NCI-H446 (cell line): ENCODE measurements at places on chromosomes 4 and X.

- DNase-seq: no peak
Measured at GRCh38 chr4:167041524-167041923, 192.8 kb downstream of the SPOCK3 start.

GRCh38 chr4:18051281-18051680 lies 29.7 kb upstream of the LCORL start:
- no peak for DNase-seq

DNA sequence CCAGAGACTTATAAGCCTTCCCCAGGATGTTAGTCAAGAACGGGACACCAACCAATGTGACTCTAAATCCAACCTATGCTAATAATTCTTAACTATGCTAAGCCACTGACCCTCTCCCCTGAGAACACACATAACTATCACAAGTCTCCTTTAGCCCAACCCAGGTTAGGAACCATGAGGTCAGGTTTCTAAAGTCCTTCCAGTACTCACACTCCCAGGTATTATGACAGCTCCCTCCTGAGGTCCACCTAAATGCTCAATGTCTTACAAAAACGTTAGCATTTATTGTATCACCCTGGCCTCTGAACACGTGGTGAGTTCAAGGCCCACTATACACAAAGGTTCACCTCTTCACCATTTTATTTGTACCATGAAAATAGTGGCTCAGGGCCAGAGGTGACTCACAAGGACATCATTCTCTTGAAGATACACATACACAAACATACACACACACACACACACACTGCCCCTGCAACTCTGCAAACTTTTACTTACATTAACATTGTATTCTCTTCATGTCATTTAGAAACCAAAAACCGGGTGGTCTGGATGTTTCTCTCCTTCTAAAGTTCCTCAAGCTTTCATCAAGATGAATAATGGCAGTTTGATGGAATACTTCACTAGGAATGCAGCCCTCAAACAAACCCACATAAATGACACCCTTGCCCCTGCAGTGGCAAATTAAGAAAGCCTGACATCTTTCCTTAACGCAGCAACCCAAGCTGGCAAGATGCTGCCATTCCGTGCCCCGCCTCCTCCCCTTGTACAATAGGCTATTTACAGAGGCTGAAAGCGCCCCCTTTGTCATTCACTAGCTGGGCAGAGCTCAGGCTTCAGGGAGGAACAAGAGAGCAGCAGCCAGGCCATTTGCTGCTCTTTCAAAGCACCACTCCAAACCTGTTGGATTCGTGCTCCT lies 17.7 kb downstream of the ACSL1 start:
- DNase-seq: no peak

DNA sequence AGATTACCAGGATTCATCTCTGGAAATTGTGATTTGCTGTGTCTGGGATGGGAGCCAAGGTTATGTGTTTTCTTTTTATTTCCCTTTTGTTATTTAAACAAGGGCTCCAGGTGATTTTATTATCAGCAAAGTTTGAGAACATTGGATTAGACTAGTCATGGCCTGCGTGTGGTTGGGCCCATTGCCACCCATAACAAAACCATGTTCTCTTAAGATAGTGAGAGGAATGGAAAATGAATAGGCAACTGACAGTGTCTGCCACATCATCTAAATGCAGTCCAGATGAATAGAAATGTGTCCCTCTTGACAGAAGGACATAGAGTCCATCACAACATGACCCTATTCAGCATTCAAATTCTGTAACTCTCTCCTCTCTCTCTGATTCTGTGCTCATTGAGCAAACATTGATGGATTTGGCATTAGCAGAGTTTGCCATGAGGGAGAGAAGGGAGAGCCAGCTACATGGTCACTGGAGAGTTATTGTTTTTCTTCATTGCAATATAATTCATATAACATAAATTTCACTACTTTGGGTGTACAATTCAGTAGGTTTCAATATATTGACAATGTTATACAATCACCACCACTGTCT lies 11.7 kb downstream of the XK start:
- no peak for DNase-seq

DNA sequence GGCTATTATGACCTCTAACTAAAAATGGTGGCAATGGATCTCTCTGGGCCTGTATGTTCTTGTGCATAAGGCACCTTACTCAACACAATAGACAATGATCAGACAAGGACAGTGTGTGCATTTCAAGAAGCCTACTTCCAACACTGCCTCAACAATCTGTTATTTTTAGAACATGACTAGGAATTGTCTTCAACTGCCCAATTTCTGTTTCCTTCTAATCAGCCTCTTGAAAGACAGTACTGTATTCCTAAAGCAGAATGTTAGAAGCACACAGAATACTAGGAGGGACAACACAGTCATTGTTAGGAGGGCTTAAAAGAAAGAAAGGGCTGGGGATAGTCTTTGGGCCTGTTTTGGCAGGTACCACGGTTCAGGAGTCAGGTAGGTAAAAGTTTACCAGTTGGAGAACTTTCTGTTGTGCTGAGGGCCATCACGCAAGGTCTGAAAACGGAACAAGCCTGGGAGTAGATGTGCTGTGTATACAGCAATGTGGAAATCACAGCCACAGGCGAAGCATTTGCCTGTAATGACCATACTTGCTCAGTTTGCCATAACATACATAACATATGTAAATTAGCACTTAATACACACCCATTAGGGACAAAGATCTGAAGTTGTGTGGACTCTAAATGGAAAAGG lies 100.8 kb upstream of the ATXN3L start:
- DNase-seq: no peak

DNA sequence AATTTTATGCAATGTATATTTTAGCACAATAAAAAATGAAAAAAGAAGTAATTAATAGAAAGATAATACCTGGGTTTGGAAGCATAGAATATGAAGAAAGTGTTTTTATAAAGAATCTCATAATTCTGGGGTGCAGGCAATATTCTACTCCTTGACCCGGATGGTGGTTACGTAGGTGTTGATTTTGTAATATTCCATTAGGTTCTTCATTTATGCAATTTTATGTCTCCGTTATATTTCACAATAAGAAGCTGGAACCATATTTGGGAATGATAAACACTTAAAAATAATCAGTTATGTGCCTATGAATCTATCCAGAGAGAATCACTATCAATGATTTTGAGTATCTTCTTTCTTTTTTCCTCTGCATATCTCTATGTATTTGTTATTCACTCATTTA lies 38.5 kb downstream of the CHRNA9 start:
- DNase-seq: no peak

- no peak for DNase-seq
Measured at GRCh38 chr4:100497791-100498190, 20.0 kb downstream of the EMCN start.

DNA sequence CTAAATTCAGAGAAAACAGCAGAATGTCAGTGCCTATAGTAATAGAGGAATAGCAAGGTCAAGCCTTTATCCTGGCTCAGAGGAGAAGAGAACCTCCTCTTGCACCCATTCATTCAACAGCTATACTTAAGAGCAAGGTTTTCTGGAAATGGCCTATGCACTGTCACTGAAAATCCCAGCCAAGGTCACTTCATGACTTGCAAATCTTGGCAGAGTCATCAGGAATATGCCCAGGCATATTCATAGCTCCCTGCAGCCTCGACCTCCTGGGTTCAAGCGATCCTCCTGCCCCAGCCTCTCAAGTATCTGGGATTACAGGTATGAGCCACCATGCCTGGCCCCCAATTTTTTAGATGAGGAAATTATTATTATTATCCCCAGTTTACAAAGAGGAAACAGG lies 35.8 kb upstream of the NOCT start:
- no peak for DNase-seq

DNA sequence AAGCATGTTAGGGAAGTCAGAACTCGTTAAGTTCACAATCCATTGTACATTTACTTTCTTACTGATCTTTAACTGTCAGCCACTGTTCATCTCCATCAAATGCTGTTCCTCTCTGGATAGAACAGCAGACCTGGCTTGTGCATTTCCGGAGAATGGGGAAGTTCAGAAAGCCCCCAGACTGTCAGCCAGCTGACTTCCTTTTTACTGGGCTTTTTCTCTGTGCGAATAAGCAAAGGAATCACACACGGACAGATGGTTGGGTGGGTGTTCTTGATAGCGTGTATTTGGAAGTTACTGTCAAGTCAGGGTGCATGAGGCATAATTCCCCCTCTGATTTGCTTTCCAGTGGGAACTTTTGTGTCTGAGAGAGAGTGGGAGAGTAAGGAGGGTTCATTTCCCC lies 56.8 kb downstream of the TSPAN7 start:
- no peak for DNase-seq

- DNase-seq: no peak
Measured at GRCh38 chrX:16855363-16856075, 14.6 kb downstream of the RBBP7 start.

DNA sequence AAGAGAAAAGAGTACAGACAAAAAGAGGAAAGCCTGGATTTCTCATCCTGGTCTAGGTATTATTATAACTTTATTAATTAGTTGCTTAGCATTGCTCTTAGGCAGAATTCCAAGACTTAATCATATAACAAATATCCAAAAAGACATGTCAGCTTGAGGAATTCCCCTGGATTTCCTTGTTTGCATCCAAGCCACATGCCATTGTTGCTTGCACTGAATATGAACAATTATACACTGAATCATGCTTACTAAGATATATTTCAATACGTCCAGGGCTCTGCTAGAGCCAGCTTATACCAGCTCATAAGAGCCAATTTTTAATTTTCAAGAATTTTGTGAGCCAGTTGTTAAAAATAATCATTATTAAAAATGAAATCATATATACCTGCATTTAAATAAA lies 5.5 kb upstream of the TLR10 start:
- no peak for DNase-seq

GRCh38 chr4:145551660-145552059 lies 67.5 kb upstream of the MMAA start:
- no peak for DNase-seq

GRCh38 chrX:77087529-77088169 lies 359.5 kb upstream of the FGF16 start:
- peak; percentile 1 for DNase-seq

DNA sequence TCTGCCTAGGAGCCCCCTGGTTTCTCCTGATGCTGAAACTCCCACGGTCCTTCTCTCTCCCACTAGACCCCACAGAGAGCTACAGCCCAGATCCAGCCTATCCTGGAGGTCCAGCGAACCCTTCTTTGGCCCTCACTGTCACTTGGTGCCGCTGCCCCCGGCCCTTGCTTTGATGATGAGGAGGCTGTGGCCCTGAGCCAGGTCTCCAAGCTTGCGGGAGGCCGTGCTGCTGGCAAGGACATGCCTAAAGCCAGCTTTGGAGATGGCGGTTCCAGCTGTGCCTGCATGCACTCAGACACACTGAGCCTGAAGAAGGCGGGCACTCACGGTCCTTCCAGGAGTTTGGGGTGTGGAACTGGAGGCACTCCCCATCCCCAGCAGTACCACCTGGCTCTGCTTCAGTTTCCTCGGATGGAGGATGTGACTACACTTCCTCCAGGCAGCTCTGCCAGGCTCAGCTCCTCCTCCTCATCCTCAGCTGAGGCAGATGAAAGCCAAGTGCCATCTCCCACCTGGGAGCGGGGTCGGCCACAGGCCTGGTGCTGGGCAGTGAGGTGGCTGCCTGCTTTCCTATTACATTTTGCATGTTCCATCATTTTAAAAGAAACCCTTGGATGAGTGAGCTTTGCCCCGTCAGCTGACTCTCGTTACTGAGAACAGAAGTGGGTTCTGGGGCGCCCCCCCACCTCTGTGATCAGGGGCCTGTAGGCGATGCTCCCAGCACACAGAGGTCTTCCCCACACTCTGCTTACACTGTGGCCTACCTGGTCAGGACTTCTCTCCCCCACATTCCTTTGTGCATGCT lies 9.0 kb downstream of the TNIP2 start:
- DNase-seq: no peak

DNA sequence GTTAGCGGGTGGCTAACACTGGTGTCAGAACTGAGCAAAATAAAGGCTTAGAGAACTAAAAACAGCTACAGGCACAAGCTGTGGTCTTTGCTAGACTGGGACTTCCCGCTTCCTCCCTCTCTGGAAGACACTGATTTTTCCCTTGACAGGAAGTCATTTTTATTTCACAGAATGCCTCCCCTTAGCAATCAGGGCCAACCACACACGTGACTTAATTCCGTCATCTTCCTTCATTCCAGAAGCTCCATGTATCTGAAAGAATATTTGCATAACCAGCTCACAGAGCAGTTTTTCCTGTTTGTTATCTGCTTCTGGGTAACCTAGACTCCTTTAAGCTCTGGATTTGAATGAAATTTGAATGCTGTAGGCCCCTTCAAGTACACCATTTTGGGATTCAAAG lies 327.5 kb upstream of the FRG1 start:
- DNase-seq: no peak

- no peak for DNase-seq
Measured at GRCh38 chr4:159266981-159267868, 164.3 kb downstream of the RAPGEF2 start.

DNA sequence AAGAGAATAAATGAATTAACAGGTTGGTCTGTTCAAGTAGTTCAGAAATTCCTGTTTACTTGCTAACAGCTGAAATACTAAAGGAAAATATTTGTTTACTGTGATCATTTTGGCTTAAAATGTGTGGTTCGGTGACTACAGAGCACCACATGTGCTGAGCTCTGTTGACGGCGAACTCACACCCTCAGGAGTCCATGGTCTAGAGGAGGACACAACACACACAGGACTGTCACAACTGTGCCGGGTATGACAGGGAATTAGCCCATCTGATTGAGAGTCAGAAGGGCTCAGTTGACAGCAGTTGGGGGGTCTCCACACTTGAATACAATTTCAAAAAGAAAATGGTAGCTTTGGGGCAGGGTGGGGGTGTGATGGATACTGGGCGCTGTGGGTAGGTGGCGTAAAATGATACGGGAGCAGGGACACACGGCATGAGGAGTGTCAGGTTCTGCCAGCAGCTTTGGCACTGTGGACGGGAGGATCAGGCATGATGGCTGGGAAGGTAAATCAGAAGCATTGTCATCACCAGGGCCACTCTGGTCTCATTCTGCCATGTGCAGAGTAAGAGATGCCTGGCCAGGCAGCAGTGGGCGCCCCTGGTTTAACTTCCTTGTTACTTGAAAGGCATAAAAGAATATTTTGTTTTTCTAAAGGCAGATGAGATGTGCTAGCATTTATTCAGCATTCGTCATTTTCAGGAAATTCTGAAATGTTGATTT lies 33.3 kb downstream of the CLDN22 start:
- no peak for DNase-seq

GRCh38 chrX:36199928-36200327 lies 280.4 kb downstream of the CFAP47 start:
- DNase-seq: no peak

GRCh38 chr4:42018451-42018850 lies 28.1 kb downstream of the SLC30A9 start:
- no peak for DNase-seq

DNA sequence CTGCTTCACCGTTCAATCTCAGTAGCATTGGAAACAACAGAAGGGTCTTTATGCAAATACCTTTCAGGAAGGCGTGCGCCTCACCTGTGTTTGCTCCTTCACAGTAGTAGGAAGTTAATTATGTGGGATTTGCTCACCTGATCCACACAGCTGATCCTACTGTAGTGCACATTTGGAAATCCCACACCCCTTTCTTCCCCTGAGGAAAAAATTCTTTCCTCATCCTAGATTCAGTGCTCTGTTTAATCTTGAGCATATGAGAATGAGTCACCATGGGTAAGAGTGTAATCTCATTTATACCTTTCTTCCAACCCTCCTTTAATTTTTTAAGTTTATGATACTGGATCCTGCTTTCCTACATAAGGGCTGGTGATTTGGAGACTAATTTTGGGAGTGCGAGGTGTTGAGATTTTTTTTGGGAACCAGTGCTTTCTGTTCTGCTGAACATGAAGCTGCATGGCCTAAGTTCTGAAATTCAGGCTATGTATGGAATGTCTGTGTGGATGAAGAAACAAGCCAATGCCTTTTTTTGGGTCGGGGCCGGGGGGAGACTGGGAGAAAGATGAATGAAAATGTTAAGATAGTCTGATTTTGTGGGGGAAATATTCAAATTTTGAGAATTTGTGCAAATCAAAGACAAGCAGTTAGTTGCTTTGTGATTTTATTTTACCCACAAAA lies 19.0 kb downstream of the GAB1 start:
- no peak for DNase-seq
